ENCODE measurements at places on chromosomes 11 and 22. TPM values are rescaled to one million over a fixed set of nuclear protein-coding genes. Genes with fewer than 3 reads are reported as not detected.

GRCh38 chr11:12287374-12288211 is 89.8 kb upstream of the PARVA start:
- no peak overlapping the region for H3K27ac ChIP-seq
- no peak for DNase-seq
- H3K27me3 ChIP-seq = no peaks in the 10 kb centered on the region
- no peaks in the 10 kb centered on the region for H3K4me1 ChIP-seq
- no peaks in the 10 kb centered on the region for H3K36me3 ChIP-seq

The TRIM51 gene
- total RNA-seq = not detected

DNA sequence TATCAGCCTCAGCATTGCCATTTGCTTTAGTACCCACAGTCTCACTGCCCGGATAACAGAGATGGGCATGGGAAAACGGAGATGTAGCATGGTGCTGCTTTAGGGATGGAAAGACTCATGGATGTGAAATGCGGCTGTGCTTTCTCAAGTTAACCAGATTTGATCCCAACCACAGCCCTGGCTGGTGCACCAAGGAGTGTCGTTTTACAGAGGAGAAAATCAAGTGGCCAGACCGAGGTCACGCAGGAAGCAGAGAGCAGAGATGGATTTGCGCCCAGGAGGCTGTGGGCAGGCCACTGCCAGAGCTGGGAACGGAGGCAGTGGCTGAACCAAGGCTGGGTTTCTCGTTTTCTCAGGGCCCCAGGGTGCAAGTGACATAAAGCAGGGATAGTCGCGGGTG is 9.0 kb downstream of the MB start:
- DNase-seq = no peak
- H3K27me3 ChIP-seq = no peaks in the 10 kb centered on the region
- H3K36me3 ChIP-seq = no peaks in the 10 kb centered on the region
- peaks cover 18% of the 10 kb centered on the region for H3K4me1 ChIP-seq

The TPBGL gene
- not detected for total RNA-seq

DNA sequence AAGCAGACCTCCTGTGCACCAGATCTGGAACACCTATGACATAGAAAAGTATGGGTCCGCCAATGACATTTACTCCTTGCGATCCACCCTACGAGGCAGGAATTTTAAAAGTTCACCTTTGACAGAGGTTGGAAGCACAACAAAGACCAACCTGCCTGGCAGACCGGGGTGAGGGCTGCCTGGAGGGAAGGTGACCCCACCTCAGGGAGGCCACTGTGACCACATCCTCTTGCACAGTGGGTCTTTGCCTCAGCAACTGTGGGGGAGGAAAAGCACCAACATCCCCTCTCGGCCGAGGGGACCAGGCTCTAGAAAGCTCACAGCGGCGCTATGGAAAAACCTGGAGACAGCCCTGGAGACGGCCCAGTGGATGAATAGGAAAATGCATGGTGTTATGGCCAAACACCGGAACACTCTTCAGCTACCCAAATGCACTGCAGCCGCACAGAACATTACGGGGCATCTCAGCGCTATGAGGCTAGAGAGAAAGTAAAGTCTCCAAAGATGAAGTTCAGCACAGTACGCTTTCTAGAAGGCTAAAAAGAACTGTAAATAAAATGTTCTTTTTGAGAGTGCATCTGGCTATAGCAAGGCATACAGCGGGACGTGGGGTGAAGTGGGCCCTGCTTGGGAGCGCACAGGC is 1.8 kb upstream of the SHISAL1 start:
- DNase-seq = no peak
- no peaks in the 10 kb centered on the region for H3K4me1 ChIP-seq
- H3K36me3 ChIP-seq = no peaks in the 10 kb centered on the region
- H3K27ac ChIP-seq = no peak overlapping the region
- no peaks in the 10 kb centered on the region for H3K27me3 ChIP-seq

The PHLDB1 gene
- 71.9 TPM for total RNA-seq

The KRTAP5-1 gene
- total RNA-seq = not detected

The C11orf16 gene
- total RNA-seq = not detected

- H3K27ac ChIP-seq = no peak overlapping the region
- peaks cover 9% of the 10 kb centered on the region for H3K4me1 ChIP-seq
Observed at GRCh38 chr11:60776167-60776566, 9.0 kb upstream of the MS4A10 start.

DNA sequence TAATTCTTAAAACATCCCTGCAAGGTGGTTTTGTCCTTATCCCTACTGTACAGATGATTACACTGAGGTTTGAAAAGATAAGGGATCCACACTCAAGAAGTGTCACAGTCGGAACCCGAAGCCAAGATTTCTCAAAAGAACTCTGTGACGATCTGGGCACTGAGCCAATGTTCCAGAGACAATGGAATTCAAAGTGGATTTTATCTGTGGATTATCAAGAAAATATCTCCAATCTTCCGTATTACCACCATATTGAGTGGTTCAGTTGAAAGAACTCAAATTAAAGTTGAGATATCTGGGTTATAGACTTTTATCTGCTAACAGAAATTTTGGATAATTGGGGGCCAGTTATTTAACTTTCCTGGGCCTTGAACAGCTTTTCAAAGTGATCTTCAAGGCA is 100.0 kb upstream of the GRAMD1B start:
- H3K27me3 ChIP-seq = peaks cover 5% of the 10 kb centered on the region
- H3K27ac ChIP-seq = no peak overlapping the region

The KCNJ1 gene
- not detected for total RNA-seq

GRCh38 chr11:117475716-117476530 is 148.3 kb downstream of the CEP164 start:
- H3K4me1 ChIP-seq = no peaks in the 10 kb centered on the region
- H3K27me3 ChIP-seq = no peaks in the 10 kb centered on the region
- no peak for DNase-seq
- H3K36me3 ChIP-seq = no peaks in the 10 kb centered on the region
- H3K4me3 ChIP-seq = no peak overlapping the region

GRCh38 chr11:19089421-19089820 is 27.5 kb upstream of the ZDHHC13 start:
- H3K4me1 ChIP-seq = no peaks in the 10 kb centered on the region
- H3K4me3 ChIP-seq = no peak overlapping the region
- H3K36me3 ChIP-seq = no peaks in the 10 kb centered on the region
- no peaks in the 10 kb centered on the region for H3K27me3 ChIP-seq

The BBOX1 gene
- total RNA-seq = not detected

The FERMT3 gene
- total RNA-seq = 8.6 TPM

GRCh38 chr11:90585491-90585890 is 362.6 kb upstream of the CHORDC1 start:
- no peaks in the 10 kb centered on the region for H3K27me3 ChIP-seq
- no peak for DNase-seq
- no peak overlapping the region for H3K4me3 ChIP-seq
- H3K4me1 ChIP-seq = no peaks in the 10 kb centered on the region

The CARD16 gene
- 4.0 TPM for total RNA-seq

DNA sequence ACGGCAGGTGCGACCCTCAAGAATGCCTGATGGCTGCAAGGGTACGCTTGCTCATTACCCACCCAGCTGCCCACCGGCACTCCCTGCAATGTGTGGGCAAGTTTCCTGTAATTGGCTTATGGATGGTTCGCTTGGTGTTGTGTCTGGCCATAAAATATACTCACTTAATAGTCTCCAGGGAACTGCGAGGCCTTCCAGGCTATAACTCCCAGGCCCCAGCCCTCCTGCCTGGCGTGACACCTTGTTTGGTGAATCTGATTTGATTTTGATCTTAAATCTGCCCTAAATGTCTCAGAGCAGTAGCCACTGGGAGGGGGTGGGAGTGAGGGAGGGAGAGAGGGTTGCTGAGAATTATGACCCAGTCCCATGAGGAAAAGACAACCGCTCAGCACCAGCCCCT is 572.2 kb downstream of the BUD13 start:
- no peaks in the 10 kb centered on the region for H3K36me3 ChIP-seq
- H3K4me1 ChIP-seq = no peaks in the 10 kb centered on the region
- no peaks in the 10 kb centered on the region for H3K27me3 ChIP-seq
- DNase-seq = no peak
- no peak overlapping the region for H3K27ac ChIP-seq

GRCh38 chr11:76658651-76659650 is 11.6 kb downstream of the LRRC32 start:
- no peak overlapping the region for H3K27ac ChIP-seq
- H3K4me3 ChIP-seq = no peak overlapping the region
- no peaks in the 10 kb centered on the region for H3K36me3 ChIP-seq
- DNase-seq = no peak

DNA sequence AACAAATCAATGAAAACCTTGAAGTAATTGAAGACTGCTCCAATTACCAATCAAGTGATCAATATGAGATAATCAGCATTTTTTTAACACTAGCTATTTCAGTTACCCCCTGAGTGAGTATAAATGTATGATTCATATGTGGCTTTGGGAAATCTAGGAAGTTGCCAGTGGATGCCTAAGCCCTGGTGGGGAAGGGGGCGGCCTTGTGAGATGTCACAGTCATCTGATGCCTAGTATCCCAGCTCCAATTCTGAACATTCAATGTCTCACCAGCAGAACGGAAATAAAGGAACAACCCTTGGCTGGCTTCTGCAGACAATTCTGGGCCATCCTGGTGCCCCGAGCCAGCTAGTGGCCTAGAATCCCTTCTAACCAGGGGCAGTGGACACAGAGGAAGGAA is 58.5 kb upstream of the TIMP3 start:
- no peaks in the 10 kb centered on the region for H3K4me1 ChIP-seq
- H3K27ac ChIP-seq = no peak overlapping the region
- no peak for DNase-seq

DNA sequence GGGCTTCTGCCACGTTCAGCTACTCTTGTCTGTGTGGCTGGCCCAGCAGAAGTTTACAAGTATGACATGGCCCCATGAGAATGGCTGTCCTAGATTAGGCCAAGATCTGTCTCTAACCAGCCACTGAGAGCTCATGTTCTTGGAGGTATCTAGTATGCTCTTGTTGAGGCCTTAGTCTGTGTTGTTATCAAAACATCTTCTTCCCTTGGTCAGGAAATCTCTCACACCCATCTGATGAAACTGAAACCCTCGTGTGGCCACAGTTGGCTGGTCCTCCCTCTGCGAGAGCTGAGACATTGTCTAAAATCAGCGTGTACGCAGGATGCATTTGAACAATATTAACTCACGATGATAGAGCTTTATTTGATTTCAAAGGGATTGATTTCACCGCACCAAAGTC is 109.0 kb upstream of the NNMT start:
- no peak overlapping the region for H3K27ac ChIP-seq
- no peaks in the 10 kb centered on the region for H3K27me3 ChIP-seq
- DNase-seq = no peak
- H3K4me1 ChIP-seq = peaks cover 23% of the 10 kb centered on the region
- peaks cover 9% of the 10 kb centered on the region for H3K36me3 ChIP-seq
- no peak overlapping the region for H3K4me3 ChIP-seq

- DNase-seq = peak; percentile 85
- no peaks in the 10 kb centered on the region for H3K36me3 ChIP-seq
- peak overlapping the region; percentile 40 for H3K4me3 ChIP-seq
- H3K4me1 ChIP-seq = peaks cover 28% of the 10 kb centered on the region
- H3K27me3 ChIP-seq = no peaks in the 10 kb centered on the region
Observed at GRCh38 chr11:64305691-64306562, 603 bp downstream of the ESRRA start.

DNA sequence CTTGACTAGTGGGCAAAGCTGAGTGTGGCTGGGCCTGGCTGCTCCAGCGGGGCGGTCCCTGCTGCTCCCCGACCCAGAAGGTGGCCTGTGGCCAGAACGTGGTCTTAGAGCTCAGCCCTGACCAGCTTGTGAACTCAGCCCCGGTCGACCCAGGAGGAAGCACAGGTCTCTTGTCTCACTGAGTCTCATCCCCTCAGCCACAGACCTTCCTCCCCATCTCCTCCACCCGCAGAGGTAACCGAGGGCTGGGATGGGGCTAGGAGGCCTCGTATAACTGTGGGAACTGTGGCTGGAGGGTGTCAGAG is 546.2 kb upstream of the B3GAT1 start:
- no peaks in the 10 kb centered on the region for H3K27me3 ChIP-seq
- H3K4me3 ChIP-seq = no peak overlapping the region
- H3K4me1 ChIP-seq = no peaks in the 10 kb centered on the region
- no peak for DNase-seq

DNA sequence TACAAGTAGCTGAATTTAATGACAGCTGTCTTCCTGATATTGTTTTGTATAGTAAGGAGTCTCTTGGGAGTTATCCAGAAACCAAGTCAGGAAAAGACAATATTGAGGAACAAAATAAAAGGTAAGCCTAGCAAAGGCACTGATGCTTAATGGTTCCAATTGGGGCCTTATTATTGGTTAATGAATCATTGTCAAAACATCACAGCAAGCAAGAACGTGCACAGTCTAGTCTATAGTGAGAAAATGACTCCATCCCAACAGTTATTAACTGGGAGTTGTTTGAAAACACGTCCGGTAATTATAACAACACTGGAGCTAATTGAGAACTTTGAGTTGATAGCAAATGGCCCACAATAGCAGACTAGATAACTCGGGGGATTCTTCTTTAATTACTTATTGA is 17.7 kb downstream of the BSX start:
- H3K4me3 ChIP-seq = no peak overlapping the region
- DNase-seq = no peak
- no peaks in the 10 kb centered on the region for H3K27me3 ChIP-seq
- no peaks in the 10 kb centered on the region for H3K36me3 ChIP-seq

- DNase-seq = peak; percentile 33
- H3K4me1 ChIP-seq = no peaks in the 10 kb centered on the region
- H3K27ac ChIP-seq = no peak overlapping the region
- H3K36me3 ChIP-seq = no peaks in the 10 kb centered on the region
- H3K4me3 ChIP-seq = no peak overlapping the region
Observed at GRCh38 chr11:115170133-115170815, 333.9 kb downstream of the CADM1 start.

- no peaks in the 10 kb centered on the region for H3K4me1 ChIP-seq
- no peak overlapping the region for H3K27ac ChIP-seq
- H3K27me3 ChIP-seq = no peaks in the 10 kb centered on the region
- DNase-seq = no peak
- H3K36me3 ChIP-seq = no peaks in the 10 kb centered on the region
Observed at GRCh38 chr22:21103633-21104032, 57.9 kb downstream of the LRRC74B start.

GRCh38 chr11:124865902-124866851 is 945 bp downstream of the ROBO3 start:
- no peak overlapping the region for H3K4me3 ChIP-seq
- DNase-seq = no peak
- no peak overlapping the region for H3K27ac ChIP-seq
- H3K27me3 ChIP-seq = no peaks in the 10 kb centered on the region

- DNase-seq = peak; percentile 85
- H3K36me3 ChIP-seq = no peaks in the 10 kb centered on the region
- peak overlapping the region; percentile 1 for H3K27ac ChIP-seq
- no peaks in the 10 kb centered on the region for H3K27me3 ChIP-seq
- H3K4me3 ChIP-seq = no peak overlapping the region
Observed at GRCh38 chr22:18044548-18045271, 20.3 kb upstream of the MICAL3 start.

DNA sequence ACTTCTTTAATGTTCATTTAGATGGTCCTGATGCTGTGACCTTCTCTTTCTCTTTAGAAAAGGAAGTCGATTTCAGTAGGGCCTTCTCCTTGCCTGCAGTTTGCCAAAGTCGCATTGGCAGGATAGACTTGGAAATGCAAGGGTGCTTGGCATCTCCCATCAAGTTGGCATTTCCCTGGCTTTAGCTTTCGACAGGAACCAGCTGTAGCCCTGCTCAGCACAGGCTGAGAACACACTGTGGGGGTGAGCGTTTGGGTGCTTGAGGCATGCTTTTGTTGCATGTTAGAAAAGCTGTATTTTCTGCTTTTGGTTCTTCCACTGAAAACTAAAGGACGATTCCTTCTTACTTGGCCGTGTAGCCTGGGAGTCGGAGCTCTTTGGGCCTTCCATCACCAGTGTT is 37.7 kb downstream of the LDLRAD3 start:
- H3K4me3 ChIP-seq = no peak overlapping the region
- no peaks in the 10 kb centered on the region for H3K27me3 ChIP-seq
- H3K4me1 ChIP-seq = no peaks in the 10 kb centered on the region
- H3K27ac ChIP-seq = no peak overlapping the region
- DNase-seq = no peak

All from body of pancreas (tissue), 4 donors.